ENCODE measurements at places on chromosomes 6 and 20.

GRCh38 chr6:50185006-50185405 lies 135.3 kb upstream of the DEFB112 start:
- DNase-seq = no peak

GRCh38 chr20:62993856-62994494 lies 12.8 kb downstream of the BHLHE23 start:
- DNase-seq = no peak

- DNase-seq = no peak
Measured at GRCh38 chr20:48201188-48201587, 415.9 kb upstream of the SULF2 start.

GRCh38 chr20:44231713-44232468 lies 15.2 kb upstream of the GDAP1L1 start:
- DNase-seq = no peak

GRCh38 chr6:30670760-30671527 lies 1.9 kb downstream of the DHX16 start:
- peak; percentile 27 for DNase-seq

- no peak for DNase-seq
Measured at GRCh38 chr6:1930356-1930755, 315.0 kb downstream of the GMDS start.

DNA sequence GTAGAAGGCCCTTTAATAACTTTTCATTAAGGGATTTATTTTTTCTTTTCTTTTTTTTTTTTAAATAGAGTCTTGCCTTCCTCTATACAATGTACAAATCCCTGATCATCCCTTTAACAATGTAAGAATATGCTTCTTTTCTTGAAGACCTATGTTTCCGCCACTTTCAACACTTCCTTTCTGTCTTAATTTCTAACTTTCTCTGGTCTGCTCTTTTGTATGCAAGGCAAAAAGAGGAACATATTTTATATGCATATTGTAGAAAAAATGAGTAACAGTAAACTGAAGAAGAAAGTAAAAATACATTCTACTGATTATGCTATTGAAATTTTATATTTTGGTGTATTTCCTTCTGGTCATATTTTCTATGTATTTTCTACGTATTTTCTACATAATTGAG lies 484.7 kb downstream of the TFAP2B start:
- DNase-seq = no peak

Data from head of caudate nucleus (tissue), 42 donors.